ENCODE measurements at places on chromosomes 4 and X.

- no peak for DNase-seq
These were observed 11.6 kb upstream of the MAGEB17 start for GRCh38 chrX:16155581-16156096.

- no peak for DNase-seq
These were observed 1571.9 kb downstream of the ADGRL3 start for GRCh38 chr4:62771983-62772557.

- DNase-seq = no peak
These were observed 29.3 kb downstream of the FAM199X start for GRCh38 chrX:104195489-104196084.

- no peak for DNase-seq
These were observed 360.5 kb downstream of the MID1IP1 start for GRCh38 chrX:39161611-39162255.

DNA sequence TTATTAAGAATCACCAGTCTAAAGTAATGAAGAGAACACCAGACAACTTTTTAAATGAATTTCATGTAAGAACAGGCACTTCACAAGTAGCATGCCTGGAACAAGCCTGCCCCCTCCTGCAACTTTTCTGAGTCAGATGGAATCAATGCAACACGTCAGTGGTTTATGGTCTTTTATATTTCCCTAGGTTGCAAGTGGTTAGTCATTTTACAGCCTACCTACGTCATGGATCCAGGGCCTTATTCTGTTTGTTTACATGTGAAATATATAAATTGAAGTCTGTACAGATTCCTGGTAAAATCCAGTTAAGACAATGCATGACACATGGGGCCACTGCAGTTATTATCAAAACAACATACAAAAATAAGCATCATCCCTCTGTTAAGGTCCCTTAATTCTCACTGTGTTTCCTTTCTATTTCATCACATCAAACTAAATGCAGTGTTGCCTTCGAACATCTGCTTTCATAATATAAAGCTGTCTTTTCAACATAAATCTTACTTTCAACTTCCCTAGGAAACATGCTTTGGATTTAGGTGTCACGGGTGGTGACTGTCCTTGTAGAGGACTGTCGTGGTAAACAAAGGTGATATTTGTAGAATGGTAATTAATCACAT lies 309.3 kb downstream of the FRMPD4 start:
- DNase-seq = no peak

DNA sequence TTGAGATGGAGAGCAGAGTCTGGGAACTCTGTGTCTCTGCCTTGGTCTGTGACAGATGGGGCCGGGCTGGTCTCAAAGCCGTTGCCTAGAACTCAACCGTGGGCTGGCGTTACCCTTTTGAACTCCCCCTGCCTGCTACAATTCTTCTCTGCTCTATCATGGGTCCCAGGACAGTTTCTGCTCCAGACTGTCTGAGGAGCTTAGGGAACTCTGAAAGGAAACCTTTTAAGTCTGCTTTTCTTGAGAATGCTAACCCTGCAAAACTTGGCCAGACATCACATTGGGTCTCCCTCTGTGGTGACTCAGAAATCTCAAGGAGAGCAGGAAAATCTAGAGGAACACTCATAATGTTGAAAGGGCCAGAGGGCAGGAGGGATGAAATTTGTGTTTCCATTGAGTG lies 240.6 kb downstream of the CBR4 start:
- DNase-seq = no peak
